ENCODE measurements at places on chromosomes 3 and 15.
A peak's percentile ranks its signal among the peaks of the same experiment; 100 is the strongest.

- DNase-seq: no peak
These were observed 50.6 kb upstream of the RASA2 start for GRCh38 chr3:141436180-141436579.

DNA sequence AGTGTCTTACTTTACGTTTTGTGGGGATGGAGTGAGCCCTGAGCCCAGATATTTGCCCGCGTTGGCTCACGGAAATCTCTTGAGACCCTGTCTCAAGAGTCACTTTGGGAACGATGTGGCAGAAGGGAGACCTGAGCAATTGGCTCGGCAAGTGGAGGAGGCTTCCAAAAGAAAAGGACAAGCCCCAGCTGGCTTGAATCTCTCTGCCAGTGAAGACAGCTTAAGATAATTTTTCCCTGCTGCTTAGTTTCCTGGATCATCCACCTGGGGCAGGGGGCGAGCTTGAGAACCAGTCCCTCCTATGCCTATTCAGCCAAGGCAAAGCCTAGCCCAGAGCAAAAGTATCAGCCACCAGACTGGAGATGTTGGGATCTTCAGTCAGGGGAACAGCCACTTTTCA is 708 bp downstream of the SEC22A start:
- DNase-seq: no peak

GRCh38 chr3:86634361-86634760 is 356.6 kb downstream of the VGLL3 start:
- DNase-seq: no peak

DNA sequence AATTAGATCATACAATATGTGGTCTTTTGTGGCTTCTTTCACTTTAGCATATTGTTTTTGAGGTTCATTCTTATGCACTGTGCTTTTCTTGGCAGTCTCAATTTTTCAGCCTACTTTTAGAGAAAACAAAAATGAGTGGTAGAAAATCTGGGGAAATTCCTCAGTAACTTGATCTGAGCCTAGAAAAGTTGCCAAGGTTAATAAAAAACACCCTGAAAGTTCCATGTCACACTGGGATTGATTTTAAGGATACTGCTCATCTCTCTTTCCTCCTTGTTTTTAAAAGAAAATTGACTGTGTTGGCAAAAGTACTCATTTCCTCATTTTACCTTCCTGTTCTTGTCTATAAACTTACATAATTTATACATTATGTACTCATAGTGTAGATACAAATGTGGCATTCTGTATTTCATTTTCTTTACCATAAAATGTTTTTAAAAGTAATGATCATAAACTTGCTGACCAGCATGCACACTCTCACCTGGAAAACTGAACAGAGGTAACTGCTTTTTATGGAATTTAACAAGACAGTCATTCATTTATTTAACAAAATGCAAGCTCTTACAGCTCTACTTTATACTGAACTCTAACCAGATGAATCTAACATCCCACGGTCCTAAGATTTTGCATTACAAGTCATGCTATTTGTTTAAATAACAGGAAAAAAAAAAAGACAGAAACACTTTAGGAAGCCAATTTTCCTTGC is 28.6 kb upstream of the SH3BP5 start:
- DNase-seq: no peak

- DNase-seq: no peak
These were observed 397.6 kb upstream of the THBS1 start for GRCh38 chr15:39183164-39183881.

DNA sequence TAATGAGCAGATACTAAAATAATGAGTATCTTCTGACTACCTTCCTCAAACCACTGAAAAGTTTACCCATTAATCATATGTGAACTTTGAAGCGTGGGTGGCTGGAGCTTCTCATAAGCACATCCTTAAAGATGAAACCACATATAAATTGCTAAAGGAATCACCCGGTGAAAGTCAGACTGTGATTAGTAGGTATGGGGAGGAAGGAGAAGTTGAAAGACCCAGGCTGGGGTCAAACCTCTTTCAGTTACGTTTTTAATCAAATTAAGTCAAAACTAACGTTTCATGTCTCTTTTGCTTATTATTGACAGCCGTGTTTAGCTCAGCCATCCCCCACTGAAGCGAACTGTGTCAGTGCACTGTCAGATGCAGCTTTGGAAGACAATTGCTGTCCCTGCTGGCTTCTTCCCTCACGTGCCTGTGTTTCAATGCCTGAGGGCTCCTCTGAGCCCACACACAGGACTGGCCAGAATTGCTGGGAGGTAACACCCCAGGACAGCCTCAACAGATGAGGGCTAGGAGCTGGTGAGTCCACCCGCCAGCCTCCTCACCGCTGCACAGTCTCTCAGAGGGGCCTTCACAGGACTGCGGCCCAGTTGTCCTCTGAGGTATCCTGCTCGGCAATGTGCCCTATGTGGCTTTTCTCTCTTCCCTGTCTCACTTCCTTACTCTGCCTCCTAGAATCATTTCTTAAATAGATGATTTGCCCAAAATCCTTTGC is 29.3 kb upstream of the SH3BP5 start:
- no peak for DNase-seq

DNA sequence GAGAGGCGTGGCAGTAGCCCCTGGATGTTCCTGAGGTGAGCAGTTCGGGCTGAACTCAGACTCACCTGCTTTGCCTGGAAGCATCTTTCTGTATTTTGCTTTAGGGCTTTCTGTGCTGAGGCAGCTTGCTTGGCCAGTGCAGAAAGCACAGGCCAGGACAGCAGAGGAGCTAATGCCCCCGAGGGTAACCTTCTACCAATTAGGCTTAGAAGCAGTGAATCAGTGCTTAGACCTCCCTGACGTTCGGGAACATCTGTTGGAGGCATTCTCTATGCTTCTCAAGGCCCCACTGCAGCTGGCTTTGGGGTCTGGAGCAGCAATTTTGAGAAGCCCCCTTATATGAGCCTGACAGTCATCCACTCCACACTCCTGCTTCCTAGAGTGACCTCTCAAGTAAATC is 350.7 kb upstream of the PROK2 start:
- DNase-seq: no peak

GRCh38 chr3:141529256-141529655 is 42.4 kb downstream of the RASA2 start:
- DNase-seq: no peak

- no peak for DNase-seq
These were observed 208.0 kb downstream of the MECOM start for GRCh38 chr3:169455472-169455871.

GRCh38 chr3:55180936-55181535 is 253.2 kb upstream of the LRTM1 start:
- no peak for DNase-seq

DNA sequence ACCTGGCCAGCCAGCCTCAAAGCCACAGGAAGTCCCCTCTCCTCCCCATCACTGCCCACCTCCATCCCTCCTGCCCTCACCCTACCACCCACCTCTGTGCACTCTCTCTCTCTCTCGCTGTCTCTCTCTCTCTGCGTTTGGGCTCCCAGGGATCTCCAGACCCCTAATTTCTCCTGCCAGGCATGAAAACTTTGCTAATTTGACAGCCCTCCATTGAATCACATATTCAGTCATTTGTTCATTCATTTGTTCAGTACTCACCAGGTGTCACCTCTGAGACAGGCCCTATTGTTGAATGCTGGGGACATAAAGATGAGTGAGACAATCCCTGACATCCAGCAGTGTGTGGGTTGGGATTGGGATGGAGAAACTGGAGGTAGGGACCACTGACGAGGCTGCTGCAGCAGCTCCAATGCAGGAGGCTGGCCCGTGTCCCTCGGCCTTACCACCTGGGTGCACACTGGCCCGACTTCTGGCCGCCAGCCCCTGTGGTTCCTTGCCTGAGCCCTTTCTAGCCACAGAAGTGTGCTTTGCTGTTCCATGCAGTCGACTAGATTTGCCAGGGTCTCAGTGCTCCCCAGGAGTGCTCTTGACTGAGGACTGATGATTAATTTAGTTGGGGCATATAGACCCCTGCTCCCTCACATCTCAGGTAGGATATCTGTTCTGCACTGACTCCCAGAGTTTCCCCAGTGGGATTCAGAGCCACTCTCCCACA is 38.6 kb upstream of the TSEN2 start:
- DNase-seq: no peak

DNA sequence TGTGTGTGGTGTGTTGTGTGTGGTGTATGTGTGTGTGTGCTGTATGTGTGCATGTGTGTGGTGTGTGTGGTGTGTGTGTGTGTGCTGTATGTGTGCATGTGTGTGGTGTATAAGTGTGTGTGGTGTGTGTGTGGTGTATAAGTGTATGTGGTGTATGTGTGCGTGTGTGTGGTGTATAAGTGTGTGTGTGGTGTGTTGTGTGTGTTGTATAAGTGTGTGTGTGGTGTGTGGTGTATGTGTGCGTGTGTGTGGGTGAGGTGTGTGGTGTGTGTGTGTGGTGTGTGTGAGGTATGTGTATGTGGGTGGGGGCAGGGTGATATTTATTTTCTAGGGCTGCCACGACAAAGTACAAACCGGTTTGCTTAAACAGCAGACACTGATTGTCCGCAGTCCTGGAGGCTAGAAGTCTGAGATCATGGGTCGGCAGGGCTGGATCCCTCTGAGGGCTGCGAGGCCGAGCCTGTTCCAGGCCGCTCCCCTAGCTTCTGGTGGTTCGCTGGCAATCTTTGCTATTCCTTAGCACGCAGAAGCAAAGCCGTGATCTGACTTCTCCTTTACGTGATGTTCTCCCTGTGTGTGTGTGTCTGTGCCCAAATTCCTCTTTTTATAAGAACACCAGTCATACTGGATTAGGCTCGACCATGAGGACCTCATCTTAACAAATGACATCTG is 160.2 kb downstream of the XXYLT1 start:
- DNase-seq: no peak

DNA sequence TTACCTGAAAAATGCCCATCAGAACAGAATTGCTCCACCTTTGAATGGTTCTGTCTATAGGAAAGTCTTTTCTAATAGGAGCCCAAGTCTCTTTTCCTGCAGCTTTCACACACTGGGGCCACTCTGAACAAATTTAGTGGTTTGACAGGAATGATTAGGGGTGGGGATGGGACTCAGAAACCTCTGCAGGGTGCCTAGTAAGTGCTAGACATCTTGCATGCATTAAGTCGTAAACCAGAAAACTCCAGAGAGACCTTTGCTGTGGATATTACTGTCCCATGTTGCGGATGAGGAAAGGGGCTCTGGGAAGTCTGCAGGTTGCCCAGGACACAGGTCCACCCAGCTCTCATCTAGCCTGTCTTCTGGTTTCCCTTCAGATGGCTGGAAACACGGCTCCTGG is 189.7 kb downstream of the OPA1 start:
- DNase-seq: no peak

GRCh38 chr3:107208100-107208499 is 169.1 kb upstream of the CCDC54 start:
- DNase-seq: peak; percentile 31

DNA sequence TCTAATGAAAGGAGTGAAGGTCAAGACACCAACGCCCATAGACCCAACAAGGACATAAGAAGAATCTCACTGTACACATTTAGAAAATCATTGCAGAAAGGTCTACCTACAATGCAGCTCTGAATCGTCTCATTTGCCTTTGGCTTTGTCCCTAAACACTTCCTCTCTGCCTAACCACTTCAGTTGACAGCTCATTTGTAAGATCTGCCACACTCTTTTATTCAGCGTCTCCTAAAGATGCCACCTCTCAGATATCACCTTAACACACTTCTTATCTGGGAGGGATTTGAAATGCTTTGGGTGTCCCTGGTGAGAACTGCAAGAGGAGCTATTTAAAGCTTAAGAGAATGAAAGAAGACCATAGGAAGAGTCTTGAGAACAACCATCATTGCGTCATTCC is 38.7 kb downstream of the RAB27A start:
- DNase-seq: no peak

GRCh38 chr15:67157521-67158252 is 92.3 kb downstream of the SMAD3 start:
- DNase-seq: no peak

DNA sequence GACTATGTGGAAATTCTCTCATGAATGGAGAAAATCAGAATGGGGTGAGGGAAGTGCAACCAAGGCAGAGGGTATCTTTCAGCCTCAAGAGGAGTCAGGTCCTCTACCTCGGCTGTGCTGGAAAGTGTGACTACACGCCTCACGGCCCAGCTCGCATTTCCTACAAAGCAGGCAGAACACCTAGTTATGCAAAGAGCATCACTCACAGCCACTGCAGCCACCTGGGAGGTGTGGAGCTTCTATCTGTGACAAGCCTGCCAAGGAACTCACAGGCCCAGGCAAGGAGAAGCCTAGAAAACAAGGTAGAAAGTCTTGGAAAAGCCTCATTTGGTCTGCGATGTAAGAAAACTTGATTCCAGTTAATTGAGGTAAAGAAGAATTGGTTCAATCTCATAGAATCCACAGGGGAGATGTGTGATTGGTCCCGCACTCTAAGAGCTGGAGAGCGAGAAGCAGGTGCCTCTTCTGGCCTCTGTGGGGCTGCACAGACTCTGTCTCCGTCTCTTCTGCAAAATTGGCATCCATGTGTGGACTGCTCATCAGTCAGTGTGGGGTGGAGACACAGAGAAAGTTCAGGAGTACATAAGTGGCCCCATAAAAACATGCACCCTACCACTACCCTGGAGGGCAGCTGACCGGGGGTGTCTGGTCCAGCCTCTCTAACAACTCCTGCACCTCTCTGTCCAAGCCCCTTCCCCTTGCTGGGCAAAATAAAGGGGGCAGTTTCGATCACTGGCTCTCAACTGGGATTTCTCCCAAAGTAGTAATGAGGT is 76.8 kb downstream of the TAMM41 start:
- DNase-seq: no peak

DNA sequence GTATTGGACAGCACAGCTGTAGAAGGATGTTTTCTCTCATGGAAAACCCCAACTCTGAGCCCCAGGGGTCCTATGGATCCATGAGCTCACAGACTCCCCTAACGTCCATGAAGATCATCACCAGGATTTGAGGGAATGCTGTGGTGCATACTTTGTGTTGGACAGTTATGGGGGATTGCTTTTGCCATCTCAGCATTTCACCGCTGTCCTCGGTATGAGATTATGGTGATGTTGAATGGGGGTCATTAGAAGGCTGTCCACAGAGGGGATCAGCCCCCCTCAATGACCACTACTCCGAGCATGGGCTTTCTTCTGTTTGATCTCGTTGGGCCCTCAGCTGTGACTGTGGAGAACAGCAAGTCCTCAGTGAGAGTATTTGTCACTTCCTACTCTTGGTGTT is 255.2 kb upstream of the CTDSPL start:
- no peak for DNase-seq

DNA sequence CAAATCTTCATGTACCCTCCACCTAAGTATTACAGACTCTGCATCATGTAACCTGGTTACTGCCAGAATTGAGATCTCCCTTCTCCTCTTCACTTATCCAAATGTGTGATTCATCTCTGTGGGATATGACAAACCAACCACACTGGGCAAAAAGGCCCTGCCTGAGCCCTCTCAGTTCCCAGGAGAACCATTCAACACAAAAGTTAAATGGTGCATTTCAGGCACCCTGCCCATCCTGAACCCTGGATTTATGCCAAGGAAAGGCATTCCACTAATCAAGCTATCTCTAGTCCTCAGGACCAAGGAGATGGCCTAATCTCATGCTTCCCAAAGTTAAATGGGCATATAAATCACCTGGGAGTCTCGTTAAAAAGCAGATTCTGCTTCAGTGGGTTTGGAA is 108.5 kb downstream of the TNIK start:
- DNase-seq: peak; percentile 54

DNA sequence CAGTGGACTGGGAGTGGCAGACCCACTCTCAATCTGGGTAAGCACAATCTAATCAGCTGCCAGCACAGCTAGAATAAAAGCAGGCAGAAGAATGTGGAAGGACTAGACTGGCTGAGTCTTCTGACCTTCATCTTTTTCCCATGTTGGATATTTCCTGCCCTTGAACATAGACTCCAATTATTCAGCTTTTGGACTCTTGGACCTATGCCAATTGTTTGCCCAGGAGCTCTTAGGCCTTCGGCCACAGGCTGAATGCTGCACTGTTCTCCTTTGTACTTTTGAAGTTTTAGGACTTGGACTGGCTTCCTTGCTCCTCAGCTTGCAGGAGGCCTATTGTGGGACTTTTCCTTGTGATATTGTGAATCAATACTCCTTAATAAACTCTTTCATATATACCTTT is 477.7 kb upstream of the ZNF385D start:
- DNase-seq: no peak

Measured in NCI-H187 treated with DMSO at 0.1 percent for 48 hours (cell line).